ENCODE measurements at places on chromosomes 3 and 15.

GRCh38 chr15:90201944-90202375 is 830 bp downstream of the SEMA4B start:
- DNase-seq, result no peak

DNA sequence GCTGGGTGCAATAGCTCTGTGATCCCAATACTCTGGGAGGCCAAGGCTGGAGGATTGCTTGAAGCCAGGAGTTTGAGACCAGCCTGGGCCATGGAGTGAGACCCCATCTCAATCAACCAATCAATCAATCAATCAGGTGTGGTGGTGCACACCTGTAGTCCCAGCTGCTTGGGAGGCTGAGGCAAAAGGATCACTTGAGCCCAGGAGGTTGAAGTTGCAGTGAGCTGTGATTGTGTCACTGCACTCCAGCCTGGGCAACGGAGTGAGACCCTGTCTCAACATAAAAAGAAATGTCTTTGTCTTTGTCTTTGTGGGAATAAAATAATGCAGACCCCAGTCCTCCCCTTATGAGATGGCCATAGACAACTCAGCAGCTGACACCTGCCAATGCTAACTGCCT is 34.9 kb upstream of the TLE3 start:
- no peak for DNase-seq

- no peak for DNase-seq
Measured at GRCh38 chr3:65713016-65713415, 325.7 kb downstream of the MAGI1 start.

DNA sequence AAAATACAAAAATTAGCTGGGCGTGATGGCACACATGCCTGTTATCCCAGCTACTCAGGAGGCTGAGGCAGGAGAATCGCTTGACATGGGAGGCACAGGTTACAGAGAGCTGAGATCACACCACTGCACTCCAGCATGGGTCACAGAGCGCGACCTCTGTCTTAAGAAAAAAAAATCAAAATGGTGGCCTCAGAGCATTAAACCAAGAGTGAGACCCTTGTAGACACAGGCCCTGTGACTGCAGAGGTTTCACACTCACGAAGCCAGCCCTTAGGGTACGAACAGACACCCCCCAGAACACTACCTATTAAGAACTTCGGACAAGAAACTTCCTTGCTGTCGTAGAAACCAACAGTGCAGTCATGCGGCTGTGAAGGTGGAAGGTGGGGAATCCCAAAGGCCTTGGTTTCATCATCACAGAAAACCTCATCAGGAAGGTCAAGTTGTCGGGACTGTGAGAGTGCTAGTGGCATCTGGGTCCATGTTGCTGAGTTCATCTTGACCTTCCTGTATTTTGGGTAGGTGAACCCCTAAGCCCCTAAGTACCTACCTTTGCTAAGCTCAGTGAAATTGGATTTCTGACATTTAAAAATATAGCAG is 4.8 kb upstream of the PDE8A start:
- DNase-seq, result no peak

GRCh38 chr3:124854009-124854408 is 33.2 kb downstream of the ITGB5 start:
- DNase-seq, result no peak

- no peak for DNase-seq
Measured at GRCh38 chr15:56869573-56869972, 48.9 kb upstream of the TCF12 start.

- DNase-seq, result no peak
Measured at GRCh38 chr3:119560160-119560559, 746 bp upstream of the CD80 start.

DNA sequence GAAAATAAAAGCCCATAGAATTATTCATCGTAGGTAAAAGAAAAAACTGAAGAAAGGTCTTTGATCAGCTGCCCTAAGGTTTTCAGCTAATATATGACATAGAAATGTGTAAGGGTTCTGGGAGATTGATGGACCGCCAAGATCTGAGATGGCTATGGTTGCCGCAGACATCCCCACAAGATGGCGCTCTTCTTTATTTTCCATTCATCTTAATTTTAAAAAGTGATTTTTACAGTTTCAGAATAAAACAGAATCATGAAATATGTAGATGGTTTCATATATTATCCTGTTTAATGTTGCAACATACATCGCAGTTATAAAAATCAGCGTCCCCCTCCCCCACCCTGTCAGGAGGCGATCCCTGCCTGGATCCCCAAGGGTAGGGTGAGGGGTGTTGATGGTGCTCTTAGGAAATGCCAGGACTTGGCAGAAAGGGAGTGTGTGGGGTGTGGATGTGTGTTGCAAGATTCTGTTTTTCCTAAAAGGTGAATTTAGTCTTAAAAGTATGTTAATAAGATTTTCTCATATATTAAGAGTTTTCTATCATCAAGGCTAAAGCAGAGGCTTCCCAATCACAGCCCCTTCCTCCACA is 68.8 kb downstream of the ANXA2 start:
- no peak for DNase-seq

- DNase-seq, result no peak
Measured at GRCh38 chr3:133488785-133489367, 84.6 kb upstream of the CDV3 start.

- no peak for DNase-seq
Measured at GRCh38 chr3:59234884-59235633, 185.2 kb upstream of the CFAP20DC start.

GRCh38 chr3:46360907-46361306 is 7.0 kb downstream of the CCR2 start:
- no peak for DNase-seq

- DNase-seq, result no peak
Measured at GRCh38 chr3:132916096-132916495, 122.1 kb upstream of the TMEM108 start.

Data from tibial artery (tissue), 4 donors.